ENCODE measurements at places on chromosomes 5 and 9.

GRCh38 chr5:100464418-100464817, 70.8 kb upstream of the FAM174A start:
- DNase-seq = no peak

GRCh38 chr5:17305017-17305416, 87.6 kb downstream of the BASP1 start:
- no peak for DNase-seq

GRCh38 chr9:136997830-136998234, 1.5 kb upstream of the CLIC3 start:
- DNase-seq = no peak

DNA sequence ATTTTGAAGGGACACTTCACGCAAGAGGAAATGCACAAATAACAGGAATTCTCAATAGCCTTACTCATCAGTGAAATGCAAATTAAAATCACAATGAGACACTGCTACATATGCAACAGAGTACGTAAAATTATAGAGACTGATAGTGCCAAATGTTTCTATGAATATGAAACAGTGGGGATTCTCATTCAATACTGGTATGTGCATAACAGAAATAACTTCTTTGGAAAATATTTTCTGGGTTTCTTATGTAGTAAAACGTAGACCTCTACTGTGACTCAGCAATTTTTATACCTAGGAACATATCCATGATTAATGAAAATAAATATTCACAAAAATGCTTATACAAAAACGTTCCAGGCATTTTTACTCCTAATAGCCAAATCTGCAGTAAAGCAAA, 1625.2 kb downstream of the MAT2B start:
- no peak for DNase-seq

DNA sequence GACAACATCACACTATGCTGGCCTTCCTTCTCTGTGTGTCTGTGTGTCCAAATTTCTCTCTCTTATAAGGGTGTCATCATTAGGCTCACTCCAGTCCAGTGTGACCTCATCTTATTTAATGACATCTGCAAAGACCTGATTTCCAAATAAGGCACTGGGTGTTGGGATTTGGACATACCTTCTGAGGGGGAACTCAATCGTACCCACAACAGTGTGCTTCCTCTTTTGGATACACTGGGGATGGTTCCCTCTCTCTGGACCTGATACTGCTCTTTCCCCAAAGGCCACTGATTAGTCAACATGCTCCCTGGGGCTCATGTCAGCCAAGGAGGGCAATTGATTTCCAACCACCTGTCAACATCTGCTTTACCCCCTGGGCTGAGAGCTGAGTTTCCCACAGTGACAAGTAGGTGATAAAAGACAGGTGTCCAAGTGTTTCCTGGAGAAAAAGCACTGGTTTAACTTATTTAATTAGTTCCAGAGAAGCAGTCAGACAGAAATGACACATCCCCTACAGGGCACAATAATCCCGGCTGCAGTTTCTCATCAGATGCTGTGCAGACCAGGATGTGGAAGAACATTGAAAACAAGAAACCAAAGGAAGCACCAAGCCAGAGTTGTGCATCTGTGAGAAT, 17.8 kb upstream of the CEP72 start:
- no peak for DNase-seq

- DNase-seq = no peak
These were observed 106.0 kb downstream of the HACD4 start for GRCh38 chr9:20925256-20926045.

DNA sequence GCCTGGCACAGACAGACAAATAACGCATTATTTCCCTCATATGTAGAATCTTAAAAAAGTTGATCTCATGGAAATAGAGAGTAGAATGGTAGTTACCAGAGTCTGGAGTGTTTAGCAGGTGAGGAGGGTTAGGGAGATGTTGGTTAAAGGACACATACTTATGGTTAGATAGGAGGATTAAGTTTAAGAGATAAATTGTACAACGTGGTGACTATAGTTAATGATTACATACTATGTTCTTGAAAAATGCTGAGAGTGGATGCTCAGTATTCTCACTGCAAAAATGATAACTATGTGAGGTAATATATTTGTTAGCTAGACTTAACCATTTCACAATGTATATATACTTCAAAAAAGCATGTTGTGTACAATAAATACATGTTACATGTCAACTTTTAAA, 38.0 kb downstream of the CERT1 start:
- no peak for DNase-seq

GRCh38 chr9:13144166-13144775, 135.2 kb downstream of the MPDZ start:
- DNase-seq = no peak

DNA sequence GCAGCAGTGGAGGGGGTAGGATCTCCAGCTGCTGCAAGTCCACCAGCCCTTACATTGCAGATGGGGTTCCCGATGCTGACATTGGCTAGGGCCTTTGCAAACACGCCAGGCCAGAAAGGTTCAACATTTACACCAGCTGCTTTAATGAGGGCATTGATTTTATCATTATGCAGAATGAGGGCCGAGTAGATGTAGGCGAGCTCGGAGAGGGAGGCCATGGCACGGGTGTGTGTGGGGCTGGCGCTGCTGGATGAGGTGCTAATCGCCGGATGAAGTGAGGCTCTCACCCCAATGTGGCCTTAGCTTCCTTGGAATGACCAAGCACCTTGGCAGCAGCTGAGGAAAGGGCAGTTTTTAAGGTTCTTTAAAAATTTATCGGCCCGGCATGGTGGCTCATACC, 27.4 kb downstream of the PHAX start:
- DNase-seq = no peak

DNA sequence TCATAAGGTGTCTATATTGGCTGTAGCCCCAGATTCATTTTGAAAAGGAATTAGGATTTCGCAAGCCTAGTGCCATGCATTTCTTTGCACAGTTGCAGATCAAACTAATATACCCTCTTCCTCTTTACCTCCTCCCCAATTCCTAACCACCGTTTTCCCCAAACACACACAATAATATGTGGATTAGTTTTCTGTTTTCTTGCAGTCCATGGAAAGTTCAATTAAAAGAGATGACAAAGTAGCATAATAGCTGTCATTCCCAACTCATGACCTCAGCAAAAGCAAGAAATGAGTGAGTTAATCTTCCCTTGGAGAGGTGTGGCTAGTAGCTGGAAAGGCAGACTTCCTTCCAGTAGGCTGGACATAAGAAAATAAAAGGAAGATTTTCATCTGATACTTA, 349.1 kb downstream of the TMEM232 start:
- no peak for DNase-seq

- no peak for DNase-seq
These were observed 15.0 kb downstream of the ACSL6 start for GRCh38 chr5:131996210-131997025.

DNA sequence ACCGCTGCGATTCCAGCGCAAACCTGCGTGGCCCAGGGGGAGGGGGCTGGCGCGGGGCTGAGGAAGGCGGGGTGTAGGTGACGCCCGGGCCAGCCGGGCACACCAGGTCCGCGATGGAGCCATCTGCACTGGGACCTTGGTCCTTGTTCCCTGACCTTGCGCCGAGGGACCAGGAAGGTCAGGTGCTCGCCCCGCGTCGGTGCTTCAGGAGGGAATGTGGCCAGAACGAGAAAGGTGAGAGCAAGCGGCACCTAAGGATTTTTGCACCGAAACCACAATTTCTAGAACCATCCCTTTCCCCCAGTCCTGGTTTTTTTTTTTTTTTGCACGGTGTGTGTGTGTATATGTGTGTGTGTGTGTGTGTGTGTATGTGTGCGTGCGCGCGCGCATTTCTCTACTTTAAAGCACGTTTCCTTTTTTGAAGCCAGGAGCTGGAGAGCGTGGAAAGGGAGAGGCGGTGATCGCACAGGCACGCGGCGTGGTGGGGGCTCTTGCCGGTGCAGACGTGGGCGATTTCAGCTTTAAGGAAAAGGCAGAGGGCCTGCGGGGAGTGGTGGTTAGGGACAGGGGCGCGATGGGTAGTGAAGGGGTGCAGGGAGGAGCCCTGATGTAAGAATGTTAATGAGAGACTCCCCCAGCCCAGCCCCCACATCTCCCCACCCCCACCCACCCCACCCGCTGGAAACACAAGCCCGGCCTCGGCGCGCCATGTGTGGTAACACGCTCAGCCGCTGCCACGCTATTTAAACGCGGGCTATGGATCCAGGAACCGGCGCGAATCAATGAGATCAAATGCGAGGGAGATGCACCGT, at the start of gene NPR3:
Gene NPR3, plus strand, starts transcription at position 772 of the 812 bp plus-strand sequence. CDS start 456 bp downstream, outside the sequence.
- no peak for DNase-seq

GRCh38 chr5:116521173-116521872, 53.3 kb downstream of the SEMA6A start:
- DNase-seq = no peak

DNA sequence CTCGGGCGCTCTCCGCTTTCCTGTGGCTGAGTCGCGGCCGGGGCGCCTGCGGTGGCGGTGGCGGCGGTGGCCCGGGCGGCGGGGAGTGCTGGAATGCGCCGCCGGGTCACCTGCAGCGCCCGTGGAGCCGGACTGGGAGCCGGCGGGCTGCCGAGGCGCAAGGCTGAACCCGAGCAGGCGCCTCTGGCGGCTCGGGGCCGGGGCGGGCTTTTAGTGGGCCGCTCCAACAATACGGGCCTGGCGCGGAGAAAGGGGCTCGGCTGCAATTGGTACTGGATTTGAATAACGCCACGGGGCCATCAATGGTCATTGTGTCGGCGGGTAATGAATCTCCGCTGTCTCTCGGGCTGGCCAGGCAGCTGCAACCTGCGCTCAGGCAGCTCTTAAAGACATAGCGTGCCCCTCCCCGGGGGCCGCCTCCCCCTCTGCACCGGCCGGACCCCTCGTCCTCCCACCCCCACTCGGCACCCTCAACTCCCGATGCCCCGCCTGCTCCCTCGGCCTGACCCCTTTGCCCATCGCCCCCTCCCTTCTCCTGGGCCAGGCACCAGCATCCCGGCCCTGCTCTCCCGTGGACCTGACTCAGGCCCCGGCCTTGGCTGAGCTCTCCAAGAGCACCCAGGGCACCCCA, 22.1 kb downstream of the URM1 start:
- DNase-seq = no peak

DNA sequence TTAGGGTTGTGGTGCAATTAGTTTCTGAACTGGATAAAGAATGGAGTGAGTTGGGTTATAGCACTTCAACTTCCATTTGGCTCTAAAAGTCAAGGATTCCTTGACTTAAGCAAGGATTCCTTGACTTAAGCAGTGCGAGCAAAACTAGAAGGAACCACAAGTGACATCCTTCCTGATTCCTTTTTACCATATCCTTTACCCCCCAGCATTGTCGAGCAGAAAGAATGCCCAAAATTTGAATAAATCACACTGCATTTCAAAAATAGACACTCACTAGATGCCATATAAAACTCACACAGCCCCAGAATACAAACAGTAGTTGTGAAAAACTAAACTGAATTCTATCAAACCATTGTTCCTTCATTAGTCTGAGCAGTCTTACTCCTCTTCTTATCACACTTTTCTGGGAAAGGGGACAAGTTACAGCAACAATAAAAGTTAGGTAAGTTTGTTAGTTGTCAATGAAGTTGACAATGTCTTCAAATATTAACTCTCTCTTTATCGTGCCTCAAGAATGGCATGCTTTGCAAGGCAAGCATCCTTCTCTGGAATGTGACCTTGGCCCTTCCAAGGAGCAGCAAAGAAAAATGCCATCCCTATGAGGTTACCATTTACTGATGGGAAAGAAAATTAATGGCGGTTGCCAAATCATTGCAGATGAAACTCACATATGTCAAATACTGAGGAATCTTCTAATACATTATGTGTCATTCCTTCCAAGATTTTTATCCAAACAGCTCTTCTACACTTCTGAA, 273.3 kb upstream of the ANKRD55 start:
- DNase-seq = no peak

DNA sequence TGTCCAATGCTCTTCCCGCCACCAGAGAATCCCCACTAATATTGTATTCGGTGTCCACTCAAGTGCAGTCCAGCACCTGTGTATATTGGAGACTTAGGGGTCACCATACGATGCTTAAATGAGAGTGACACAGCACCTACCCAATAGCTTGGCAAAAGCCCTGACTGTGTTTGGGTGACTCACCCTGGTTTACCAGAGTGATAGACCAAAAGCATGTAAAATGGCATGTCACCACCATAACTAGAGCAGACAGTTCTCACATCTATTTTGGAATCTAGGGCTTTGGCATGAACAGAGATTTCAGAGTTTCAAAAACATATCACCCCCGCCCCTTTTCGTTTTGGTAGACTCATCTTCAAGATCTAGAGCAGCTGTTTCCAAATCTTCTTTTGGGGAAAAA, 217.3 kb upstream of the RASEF start:
- DNase-seq = no peak

- no peak for DNase-seq
These were observed 314.4 kb upstream of the MSX2 start for GRCh38 chr5:174409971-174410370.

DNA sequence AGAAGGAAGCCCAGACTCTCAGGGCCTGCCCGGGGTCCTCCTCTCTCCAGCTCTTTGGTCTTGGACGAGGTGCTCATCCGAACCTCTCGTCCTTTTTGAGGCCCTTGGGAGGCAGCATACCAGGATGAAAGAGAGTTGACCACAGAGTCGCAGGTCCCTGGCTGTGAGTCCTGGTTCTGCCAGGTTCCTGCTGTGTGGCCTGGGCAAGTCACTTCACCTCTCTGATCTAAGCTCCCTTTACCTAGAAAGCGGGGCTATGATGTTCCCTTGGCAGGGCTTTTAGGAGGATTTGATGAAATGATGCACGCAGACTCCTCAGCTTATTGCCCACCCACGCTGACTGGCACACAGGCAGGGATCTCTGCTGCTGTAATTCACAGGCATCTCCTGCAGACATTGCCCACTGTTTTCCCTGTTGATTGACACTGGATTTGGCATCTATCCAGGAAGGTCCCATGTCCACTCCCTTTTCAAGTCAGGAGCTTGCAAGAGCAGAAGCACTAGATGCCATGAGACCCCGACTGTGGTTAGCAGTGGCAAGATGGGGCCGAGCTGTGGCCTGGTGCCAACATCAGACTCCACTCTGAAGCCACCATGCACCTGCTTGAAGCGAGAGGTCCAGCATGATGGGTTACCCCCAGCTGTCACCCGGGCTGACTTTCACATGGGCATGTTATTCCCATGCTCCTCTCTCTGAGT, 71.5 kb downstream of the MACROH2A1 start:
- DNase-seq = no peak

DNA sequence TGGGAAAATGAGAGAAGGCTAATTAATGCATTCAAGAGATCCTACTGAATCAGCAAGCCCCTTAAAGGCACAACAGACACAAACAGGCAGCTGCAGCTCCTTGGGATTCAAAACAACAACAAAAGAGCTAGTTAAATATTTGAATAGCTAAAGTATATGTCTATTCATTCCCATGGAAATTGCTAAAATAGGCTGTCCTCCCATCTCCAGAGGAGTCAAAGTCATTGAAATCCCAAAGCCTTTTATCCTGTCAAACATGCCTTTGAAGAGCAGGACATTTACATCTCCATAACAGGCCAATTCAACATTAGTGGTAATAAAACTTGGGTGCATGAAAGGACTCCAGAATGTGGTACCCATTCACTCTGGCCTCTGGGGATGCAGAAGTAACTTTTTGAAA, 177.4 kb downstream of the NTRK2 start:
- DNase-seq = no peak

GRCh38 chr5:79831381-79832309, 142.0 kb downstream of the CMYA5 start:
- DNase-seq = no peak

GRCh38 chr9:33517373-33517772, 6.7 kb upstream of the ANKRD18B start:
- DNase-seq = no peak
